Activated CD4-positive, alpha-beta T cell treated with anti-CD3 and anti-CD28 coated beads for 1 hour (primary cell): ENCODE measurements at places on chromosomes 4 and X.

- no peak for DNase-seq
Measured at GRCh38 chrX:80207327-80207726, 192.8 kb downstream of the TBX22 start.

DNA sequence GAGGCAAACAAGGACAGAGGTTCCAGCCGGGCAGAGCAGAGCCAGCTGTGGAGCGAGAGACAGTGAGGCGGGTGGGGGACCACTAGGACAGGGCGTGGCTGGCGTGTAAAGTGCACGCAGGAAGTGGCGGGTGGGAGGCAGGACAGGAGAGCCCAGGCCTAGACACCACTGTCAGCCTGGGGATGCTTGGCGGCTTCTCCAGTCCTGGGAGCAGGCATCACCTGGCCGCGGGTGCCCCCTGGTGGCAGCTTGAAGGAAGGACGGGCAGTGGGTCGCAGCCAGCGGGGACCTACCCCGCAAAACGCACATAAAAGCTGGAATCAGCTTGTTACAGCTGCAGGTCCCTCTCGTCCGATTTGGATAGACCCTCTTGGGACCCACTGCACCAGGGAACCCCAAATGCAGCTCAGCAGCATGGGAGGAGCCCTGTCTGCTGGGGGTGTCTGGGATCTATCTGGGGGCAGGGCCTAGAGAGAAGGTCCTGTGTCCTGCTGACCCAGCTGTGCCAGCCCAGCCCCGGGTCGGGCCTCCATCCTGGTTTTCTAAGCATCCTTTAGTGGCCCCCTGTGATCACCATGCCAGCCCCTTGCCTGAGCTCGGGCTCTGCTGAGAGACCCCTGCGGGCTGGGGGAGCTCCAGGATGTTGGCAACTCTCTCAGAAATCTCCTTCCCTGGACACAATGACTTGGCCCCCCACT is 57.7 kb downstream of the WFS1 start:
- peak; percentile 68 for DNase-seq

- no peak for DNase-seq
Measured at GRCh38 chr4:148060264-148061140, 328.6 kb downstream of the ARHGAP10 start.

DNA sequence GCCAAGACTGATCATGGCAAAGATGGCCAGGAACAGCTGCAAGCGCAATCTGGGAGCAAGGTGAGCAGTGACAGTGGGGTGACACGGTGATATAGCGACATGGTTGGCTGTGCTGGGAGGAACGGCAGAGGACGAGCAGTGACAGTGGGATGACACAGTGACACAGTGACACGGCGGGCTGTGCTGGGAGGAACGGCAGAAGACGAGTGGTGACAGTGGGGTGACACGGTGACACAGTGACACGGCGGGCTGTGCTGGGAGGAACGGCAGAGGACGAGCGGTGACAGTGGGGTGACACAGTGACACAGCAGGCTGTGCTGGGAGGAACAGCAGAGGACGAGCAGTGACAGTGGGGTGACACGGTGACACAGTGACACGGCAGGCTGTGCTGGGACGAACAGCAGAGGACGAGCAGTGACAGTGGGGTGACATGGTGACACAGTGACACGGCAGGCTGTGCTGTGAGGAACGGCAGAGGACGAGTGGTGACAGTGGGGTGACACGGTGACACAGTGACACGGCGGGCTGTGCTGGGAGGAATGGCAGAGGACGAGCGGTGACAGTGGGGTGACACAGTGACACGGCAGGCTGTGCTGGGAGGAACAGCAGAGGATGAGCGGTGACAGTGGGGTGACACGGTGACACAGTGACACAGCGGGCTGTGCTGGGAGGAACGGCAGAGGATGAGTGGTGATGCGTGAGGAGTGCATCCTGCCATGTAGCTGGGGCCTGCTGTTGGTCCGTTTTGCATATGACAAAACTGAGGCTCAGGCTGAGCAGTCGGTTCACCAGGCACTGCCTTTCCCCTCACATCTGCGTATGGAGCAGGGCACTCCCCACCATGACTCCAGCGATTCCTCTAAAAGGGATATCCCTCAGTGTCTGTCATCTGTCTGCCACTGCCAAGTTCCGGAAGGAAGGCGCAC is 36.0 kb upstream of the MXD4 start:
- DNase-seq = no peak

GRCh38 chr4:20496068-20496467 is 204.2 kb upstream of the PACRGL start:
- DNase-seq = no peak
